Stimulated activated CD8-positive, alpha-beta memory T cell treated with anti-CD3 and anti-CD28 coated beads, Interleukin-15, amount 100 ng/mL, for 4 hours (primary cell): ENCODE measurements at places on chromosomes 1 and 21.

DNA sequence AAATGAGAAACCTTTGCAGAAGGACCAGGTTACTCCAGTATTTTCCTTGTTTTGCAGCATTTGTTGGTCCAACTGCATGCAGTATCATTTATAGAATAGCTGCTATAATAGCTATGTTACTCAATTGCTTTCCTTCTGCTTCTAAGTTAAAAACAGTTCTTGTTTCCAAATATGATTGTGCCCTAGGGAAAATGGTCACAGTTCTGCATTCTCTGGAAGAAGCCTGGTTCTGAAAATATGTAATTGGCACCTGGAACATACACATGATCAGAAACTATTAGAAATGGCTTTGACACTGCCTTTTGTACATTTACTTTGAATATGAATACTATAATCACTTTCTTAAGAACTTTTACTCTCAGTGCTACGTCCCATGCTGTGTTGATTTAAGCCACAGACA is 33.6 kb downstream of the HENMT1 start:
- no peak for DNase-seq

DNA sequence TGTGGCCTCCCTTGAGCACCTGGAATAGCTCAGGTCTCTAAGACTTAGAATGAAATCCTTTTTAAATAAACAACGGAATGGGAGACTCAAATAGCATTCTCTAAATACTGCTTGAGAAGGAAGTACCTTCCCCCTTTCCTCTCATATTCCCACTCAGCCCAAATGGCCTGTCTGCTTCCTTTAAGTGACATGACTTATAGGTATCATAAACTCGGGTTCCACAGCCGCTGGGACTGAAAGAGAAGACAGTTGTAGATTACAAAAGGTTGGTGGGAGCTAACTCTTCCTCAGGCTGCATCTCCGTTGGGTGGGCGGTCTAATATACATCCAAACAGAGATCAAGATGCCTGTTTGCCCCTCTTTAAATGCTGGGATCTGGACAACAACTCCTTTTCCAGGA is 1.2 kb upstream of the HMCN1 start:
- DNase-seq: no peak

GRCh38 chr1:1291023-1291528 is 10.8 kb downstream of the SCNN1D start:
- no peak for DNase-seq

- no peak for DNase-seq
Measured at GRCh38 chr1:165737196-165737595, 31.5 kb downstream of the TMCO1 start.

DNA sequence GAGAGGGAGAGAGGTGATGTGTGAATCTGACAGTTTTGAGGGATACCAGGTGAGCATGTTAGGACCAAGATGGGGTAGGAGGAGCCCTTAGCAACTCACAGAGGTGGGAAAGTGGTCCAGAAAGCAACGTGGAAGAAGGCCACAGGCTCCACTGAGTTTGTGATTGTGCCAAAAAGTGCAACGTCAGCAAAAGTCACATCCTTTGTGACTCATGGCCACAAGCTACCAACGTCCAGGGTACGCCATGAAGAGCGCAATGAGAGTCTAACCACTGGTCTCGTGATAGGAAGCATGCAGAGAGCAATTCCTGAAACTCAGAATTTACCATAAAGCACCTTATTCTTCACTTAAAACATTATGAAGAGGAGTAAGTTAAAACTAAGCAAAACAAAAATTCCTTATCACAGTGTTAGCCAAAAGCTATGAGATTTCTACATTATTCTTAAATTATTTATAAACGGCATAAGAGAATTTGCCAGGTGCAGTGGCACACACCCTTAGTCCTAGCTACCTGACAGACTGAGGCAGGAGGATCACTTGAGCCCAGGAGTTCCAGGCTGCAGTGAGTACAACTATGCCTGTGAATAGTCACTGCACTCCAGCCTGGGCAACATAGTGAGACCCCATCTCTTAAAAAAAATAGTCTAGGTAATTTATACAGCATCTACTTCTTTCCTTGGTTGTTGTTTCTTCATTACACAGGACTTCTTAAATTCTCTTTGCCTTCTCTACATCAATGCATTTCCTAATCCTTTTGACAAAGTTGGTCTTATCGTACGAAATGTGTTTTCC is 55.2 kb downstream of the COLGALT2 start:
- no peak for DNase-seq

DNA sequence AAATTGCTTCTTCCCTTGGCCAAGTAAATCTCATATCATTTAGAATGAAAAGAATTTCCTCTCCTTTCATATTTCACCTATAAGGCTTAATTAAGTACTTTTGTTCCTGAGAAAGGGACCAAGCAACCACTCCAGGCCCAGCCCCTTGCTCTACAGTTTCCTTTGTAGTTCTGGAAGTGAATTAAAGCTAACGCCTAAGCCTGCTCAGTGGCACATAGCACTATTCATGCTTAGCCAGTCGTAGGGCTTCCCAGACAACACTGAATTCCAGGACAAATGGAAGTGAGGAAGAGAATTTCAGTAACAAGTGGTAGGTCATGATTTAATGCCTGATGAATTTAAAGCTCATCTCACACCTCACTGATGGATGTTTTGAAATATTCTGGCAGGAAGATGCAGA is 73.3 kb downstream of the RPAP2 start:
- no peak for DNase-seq

DNA sequence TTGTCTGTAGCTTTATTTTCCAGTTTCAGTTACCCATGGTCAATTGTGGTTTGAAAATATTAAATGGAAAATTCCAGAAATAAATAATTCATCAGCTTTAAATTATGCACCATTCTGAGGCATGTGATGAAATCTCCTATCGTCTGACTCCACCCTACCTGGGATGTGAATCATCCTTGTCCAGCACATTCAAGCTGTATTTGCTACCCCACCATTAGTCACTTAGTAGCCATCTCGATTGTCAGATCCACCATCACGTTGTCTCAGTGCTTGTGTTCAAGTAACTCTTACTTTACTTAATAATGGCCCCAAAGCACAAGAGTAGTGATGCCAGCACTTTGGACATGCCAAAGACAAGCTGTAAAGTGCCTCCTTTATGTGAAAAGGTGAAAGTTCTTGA is 4.0 kb downstream of the STPG1 start:
- no peak for DNase-seq
